Non-pigmented ciliary epithelial cell (primary cell): ENCODE measurements at places on chromosomes 1 and 21.

DNA sequence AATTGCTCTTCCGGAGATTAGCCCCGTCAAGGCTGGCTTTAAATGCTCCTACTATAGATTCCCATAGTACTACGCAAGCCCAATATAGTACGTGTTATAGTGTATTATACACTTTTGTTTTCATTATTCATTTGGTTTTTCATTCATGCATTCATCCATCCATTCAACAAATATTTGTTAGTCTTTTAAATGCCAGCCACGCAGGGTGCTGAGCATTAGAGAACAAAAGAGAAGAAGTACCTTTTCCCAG, 513 bp upstream of the RAB3GAP2 start:
- DNase-seq = no peak

DNA sequence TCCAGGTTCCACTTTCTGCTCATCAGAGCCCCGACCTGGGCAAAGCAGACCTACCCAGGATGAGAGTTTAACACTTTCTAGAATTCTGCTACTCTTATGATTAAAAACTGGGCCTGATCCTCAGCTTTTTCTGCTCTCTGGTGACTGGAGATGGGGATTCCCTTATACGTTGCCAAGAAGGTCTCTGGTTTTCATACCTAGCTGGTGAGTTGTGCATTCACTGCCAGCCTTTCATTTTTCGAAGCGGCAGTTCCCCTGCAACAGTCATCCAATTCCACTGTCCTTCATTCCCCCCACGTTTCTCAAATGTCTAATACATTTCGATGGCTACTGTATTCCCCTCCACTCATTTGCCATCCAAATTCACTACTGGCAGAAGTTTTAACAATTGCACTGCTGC, 135.3 kb downstream of the ADSS2 start:
- no peak for DNase-seq

GRCh38 chr1:26177182-26177684, at the start of gene CNKSR1:
Gene CNKSR1, plus strand, starts transcription at chr1:26177491. Its CDS starts 57 bp downstream, at chr1:26177548.
- DNase-seq = no peak

- no peak for DNase-seq
Observed at GRCh38 chr1:2504949-2505272, 21.5 kb downstream of the PANK4 start.

- no peak for DNase-seq
Observed at GRCh38 chr1:154440036-154440804, 35.1 kb downstream of the IL6R start.

- no peak for DNase-seq
Observed at GRCh38 chr1:153963850-153964331, 554 bp upstream of the SLC39A1 start.

GRCh38 chr1:168504064-168504837, 39.5 kb downstream of the XCL2 start:
- no peak for DNase-seq

GRCh38 chr1:3349161-3349967, 105.1 kb upstream of the ARHGEF16 start:
- DNase-seq = no peak

GRCh38 chr1:184843732-184844495, 89.3 kb upstream of the EDEM3 start:
- no peak for DNase-seq

- DNase-seq = no peak
Observed at GRCh38 chr1:238187575-238187949, 296.8 kb upstream of the ZP4 start.
